ENCODE measurements at places on chromosomes 2 and 18.

DNA sequence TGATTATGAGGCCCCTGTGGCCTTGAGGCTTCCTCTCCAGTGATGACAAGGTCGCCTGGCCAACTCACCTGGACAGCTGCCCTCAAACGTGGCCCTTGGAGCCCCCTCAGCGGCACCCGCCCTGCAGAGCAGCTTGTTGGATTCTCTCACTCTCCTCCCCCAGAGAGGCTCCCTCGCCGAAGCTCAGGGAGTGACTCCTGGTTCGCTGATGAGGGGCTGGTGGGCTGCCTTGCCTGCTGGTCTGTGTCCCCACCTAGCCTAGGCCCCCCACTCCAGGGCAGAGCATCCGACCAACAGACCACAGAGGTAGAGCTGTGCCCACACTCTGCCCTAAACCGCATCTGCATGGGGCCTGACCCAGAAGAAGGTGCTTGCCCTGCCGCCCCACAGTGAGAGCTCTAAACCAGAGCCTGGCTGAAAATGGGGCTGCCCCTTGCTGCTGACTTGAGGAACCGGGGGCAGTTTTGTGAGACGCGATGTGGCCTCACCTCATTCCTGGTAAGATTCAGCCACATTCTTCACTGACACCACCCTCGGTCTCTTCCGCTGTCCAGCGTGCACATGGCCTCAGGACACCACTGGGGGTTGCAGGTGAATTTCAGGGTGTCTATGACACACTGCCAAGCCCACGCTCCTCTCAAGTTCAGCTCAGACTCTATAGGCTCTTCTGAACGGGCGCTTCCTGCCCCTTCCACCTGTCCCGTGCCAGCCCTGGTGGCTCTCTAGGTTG is 131.6 kb downstream of the CABLES1 start:
- no peak for DNase-seq

DNA sequence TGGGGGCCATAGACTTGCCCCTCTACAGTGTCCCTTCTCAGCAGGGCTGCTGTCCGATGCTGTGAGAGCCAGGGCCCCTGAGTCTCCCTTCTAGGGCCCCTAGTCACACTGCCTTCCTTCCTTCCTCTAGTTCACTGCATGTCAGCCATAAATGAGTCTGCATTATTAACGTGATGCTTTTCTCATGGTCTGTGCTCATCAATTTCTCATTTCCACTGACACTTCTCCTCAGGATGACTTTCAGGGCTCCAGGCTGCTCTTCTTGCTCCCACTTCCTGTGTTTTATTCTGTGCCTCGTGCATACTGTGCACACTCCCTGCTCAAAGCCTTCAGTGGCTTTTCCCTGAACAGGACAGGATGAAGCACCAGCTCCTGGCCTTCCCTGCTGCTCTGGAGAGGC is 146.5 kb downstream of the FAM210A start:
- DNase-seq: no peak

DNA sequence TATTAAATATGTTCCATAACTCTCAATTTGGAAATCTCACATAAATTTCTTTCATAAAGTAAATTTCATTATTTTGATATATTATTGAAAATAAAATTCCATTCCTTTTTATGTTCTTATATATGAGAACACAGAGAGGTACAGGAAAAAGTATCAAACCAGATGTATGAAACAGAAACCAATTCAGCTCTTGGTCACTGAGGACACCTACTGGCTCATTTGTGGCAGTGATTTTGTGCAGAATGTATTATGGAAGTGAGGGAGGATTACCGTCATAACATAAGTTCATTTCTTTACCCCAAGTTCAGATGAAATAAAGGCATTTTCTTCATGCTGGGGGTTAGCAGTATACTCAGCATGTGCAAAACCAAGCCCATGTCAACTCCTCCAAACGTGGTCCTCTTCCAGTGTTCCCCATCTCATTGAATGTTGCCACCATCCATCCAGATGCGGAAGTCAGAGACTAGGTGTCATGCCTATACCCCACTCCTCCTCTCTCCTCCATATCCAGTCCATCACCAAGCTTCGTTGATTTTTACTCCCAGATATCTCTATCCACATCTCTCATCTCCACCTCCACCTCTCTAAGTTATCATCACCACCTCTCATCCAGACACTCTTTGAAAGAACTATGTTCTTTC is 41.7 kb upstream of the MALL start:
- DNase-seq: no peak

DNA sequence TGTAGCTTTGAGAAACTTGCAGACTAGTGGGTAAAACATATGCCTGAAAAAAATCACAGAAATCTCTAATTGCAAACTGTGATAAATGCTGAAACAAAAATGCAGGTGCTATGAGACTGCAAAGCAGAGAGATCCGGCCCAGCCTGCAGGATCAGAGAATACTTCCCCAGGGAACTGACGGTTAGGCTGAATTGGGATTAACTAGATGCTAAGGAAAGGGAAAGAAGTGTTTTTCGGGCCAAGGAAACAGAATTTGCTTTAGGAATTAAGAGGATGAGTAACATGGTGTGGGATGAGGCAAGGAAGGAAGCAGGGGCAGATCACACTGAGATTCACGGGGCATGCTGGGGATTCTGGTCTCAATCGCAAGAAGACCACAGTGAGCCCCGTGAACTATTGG is 71.5 kb downstream of the OSBPL6 start:
- DNase-seq: no peak

DNA sequence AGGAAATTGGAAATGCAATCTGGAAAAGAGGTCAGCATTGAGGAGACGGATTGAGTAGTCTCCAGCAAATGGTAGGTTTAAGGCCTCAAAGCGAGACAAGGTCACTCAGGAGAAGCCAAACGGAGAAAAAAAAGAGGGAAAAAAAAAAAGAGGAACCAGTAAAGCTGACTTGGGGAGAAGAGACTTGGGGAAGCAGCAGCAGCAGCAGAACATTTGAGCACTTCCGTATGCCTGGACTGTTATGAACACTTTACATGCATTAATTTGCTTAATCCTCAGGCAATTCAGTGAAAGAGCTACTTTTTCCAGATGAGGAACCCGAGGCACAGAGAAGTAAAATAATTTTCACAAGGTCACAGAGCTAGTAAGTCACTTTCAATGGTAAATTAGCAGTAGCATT is 81.3 kb downstream of the OSBPL6 start:
- DNase-seq: no peak

Data from D721Med (cell line).